ENCODE measurements at places on chromosomes 1 and 21.
A peak's percentile ranks its signal among the peaks of the same experiment; 100 is the strongest.

DNA sequence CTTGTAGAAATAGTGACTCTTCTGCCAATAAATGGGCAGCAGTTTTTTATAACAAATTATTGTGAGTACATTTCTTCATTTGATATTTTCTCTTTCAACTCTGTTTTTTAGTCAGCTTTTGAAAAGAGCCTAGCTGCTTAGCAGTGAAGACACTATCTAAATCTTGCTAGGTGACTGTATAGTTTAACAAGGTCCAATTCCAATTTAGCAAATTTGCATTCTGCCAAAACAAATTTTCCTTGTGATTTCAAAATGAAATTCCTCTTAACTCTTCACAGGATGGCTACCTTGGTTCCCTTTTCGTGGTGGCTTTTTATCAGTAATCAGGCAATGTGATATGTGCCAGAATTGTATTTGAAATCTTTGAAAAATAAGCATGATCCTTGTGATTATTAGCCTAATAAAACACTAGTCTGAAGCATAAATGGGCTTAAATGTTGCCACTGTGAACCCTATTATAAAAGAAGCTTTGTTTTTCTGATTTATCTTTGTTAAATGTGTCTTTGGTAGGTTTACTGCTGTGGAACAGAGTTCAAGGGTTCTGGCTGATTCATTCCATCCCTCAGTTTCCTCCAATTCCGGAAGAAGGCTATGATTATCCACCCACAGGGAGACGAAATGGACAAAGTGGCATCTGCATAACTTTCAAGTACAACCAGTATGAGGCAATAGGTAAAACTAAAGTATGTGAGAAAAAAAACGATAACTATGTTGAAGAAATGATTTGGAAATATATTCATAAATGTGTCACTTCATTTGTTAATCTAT, 12.2 kb downstream of the DNASE2B start:
- DNase-seq = no peak

GRCh38 chr1:240232530-240232929, 140.8 kb downstream of the FMN2 start:
- peak; percentile 87 for DNase-seq

DNA sequence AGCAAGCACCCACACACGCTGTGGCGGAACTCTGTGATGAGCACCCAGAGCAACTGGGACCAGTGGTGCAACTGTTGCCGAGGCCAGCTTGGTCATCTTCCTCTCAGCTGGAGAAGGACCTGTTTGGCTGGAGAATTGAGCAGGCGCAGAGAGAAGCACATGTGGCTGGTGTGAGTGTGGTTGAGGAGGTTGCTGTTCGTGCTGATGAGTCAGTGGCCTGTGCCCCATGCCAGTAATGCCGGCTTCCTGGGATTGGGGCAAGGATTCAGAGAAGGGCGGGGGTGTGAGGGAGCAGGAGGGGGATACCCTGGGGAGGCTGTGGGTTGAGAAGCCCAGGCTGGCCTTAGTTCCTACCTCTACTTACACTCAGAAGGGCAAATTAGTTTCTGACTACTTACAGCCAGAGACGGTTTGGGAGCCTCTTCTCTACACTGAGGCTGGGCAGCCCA, 57.5 kb upstream of the EPS8L3 start:
- DNase-seq = peak; percentile 83

DNA sequence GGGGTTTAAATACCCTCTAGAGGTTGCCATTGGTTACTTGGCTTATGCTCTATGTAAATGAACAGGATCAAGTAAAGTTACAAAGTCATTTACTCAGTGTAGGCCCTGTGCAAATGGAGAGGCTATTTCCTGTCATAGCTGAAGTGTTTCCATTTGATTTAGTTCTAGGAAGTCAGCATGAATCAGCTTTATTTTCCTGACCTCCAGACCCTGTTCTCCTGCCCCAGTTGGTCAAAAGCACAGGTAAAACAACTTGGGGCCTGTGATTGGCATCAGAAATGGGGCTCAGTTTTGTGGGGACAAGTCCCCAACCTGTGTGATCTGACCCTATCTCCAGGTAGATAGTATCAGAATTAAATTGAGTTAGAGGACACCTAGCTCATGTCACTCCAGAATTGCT, 239.9 kb downstream of the HHAT start:
- no peak for DNase-seq

DNA sequence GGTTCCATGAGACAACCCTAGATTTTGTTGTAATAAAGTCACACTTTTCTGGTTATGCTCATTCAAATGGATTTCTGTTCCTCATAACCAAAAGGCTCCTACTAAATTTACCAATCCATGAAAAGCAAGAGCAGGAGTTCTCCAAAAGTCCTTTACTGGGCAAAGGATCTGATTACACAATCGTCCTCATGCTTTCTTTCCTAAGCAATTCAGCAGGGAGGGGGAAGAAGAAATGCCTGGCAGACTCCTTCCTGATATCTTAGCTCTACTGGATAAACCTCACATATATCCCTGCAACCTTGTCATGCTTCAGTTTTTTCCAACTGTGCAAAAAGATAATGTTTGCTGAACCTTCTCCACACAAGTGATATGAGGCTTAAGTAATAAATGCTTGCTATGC, 67.6 kb upstream of the GUCA2B start:
- peak; percentile 5 for DNase-seq

- DNase-seq = no peak
Measured at GRCh38 chr21:39923476-39923875, 56.2 kb downstream of the PCP4 start.

DNA sequence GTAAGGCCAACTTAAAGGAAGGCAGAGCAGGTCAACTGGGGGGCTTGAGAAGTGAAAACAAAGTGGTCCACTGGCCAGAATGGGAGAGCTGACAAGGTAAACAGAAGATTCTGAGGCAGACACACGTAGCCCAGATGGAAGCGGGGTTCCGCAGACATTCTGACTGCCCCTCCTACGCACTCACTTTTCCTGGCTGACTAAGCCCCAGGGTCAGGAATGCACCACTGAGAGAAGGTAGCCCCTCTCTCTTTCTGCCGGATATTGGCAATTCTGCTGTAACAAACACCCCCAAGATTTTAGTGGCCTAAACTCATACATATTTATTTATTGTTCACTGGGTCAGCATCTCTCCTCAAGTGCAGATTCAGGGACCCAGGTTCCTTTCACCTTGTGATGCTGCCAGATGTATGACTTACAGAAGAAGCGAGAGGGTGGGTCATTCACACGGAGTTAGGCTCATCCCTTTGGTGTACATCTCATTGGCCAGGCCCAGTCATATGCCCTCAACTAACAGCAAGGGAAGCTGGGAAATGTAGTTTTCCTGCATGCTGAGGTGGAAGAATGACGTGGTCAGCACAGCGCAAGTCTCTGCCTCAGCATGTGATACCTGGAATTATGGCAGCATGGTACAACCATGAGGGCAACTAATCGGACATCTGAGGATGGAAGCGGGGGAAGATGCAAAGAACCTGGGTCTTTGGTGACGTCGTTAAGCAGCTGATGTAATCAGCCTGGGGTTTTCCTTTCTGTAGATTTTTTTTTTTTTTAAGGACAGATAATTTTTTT, 43.4 kb upstream of the MRPS6 start:
- peak; percentile 81 for DNase-seq

GRCh38 chr1:168303716-168304540, 23.3 kb downstream of the TBX19 start:
- DNase-seq = no peak

DNA sequence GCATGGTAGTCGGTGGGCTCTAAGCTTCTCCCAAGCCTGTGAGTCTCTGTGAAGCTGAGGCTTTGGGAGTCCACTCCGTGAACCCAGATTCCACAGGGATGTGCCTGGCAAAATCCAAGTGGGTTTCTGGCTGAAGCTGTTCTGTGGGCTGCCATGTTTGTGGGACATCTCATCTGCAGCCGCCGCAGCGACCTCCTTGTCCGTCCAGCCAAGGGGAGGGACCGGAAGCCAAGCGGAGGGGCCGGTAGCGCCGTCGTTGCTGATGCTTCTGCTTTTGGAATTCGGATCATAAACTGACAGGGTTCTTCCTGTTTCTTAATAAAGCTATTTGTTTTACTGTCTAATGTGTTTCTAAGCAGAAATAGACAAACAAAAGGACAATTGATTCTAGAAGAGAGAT, 13.3 kb downstream of the KIF26B start:
- DNase-seq = no peak

DNA sequence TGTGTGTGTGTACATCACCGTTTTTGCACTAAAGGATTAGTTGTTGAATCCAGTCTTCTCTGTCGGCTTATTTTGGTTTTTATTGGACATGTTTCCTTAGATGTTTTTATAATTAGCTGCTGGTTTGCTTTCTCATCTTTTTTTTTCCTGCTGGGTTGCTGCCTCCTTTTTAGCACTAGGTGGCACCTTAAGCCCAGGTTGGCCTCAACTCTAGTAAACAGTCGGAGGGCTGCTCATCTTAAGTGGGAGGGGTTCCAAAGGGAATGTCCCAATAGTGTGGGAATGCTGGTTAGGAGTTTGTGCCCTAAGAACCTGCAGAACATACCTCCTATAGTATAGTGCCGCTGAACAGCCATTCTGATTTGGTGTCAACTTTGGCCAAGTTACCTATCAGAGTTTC, 570.1 kb upstream of the CXADR start:
- peak; percentile 4 for DNase-seq

DNA sequence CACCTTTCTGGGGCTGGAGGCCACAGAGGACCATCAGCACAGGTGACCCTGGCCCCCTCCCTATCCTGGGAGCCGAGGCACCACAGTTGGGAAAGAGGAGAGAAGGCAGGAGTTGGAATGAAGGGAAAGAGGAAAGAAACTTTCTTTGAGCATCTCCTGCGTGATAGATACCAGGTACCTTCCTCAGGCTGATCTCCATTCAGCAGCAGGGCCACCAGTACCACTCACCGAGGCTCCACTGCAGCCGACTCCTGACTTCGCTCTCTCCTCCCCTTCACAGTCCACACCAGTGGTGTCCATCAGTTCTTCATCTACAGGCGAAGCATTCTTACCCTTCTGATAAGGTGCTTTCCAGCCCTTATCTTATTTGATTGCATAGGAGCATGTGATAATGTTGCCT, 55.3 kb downstream of the LGR6 start:
- no peak for DNase-seq

DNA sequence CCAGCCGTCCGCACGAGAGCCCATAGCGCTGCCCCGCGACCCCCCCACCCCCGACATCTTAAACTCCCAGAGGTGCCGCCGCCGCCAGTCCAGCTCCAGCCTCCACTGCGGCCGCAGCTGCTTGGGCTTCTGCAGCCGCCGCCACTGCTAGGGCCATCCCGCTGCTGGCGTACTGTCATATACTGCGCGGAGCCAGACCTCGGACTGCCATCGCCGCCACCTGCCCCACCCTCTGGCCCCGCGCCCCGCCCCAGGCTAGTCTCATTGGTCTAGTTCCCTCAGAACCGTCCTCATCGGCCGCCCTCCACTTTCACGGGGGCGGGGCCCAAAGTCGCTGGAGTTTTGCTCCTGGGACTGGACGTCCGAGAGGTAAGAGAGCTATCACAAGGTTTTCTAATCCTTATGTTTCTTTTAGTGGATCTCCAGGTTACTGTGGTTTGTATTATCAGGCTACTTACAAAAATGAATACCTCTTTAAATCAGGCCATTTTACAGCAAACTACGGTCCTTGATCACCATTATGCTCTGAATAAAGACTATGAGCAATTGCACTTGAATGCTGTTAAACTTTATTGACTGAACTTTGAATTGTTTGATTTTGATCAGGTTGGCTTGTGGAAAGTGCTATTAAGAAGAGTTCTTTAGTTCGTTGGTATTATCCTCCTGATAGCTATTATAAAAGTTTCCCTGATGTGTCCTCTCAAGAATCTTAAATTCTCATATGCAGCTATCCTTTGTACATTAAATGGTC, 2.8 kb upstream of the CD1D start:
- DNase-seq = peak; percentile 64

- no peak for DNase-seq
Measured at GRCh38 chr1:17097787-17098186, 21.5 kb downstream of the PADI2 start.

DNA sequence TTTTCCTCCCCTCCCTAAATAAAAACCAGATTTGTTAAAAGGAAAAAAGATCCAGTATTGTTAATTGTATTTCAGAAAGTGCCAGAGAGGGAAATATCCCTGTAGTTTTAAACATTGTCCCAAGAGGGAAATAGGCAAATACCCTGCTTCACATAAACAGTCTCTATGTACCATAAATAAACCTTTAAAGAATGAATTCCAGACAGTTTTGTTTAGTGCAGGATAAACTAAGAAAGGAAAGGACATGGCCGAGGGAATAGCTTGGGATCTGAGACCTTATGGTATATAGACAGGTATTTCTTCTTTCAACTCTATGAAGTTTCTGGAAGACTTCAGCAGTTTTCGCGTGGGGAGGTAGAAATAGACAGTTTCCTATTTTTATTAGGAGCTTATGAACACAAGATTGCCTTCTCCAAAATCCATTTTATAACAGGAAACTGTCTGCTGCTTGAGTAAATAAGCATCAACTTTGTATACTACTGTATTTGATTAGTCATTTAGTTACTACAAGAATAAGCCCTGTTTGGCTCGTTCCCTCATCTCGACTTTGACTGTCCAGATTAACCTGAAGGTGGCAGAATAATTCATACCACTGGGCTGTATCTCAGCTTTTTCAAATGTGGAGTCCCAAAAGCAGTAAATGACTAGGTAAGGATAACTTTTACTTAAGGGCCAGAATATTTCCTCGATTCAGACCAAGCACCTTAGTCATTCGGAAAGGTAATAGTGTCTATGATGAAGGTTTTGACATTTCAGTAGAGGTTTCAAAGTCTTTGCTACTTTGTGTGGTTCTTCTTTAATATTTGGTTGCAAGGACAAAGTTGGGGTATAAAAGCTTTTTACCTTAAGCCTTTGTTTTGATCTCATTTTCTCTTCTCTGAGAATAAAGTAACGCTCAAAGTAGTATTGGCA, 177.5 kb downstream of the VPS13D start:
- DNase-seq = peak; percentile 62

DNA sequence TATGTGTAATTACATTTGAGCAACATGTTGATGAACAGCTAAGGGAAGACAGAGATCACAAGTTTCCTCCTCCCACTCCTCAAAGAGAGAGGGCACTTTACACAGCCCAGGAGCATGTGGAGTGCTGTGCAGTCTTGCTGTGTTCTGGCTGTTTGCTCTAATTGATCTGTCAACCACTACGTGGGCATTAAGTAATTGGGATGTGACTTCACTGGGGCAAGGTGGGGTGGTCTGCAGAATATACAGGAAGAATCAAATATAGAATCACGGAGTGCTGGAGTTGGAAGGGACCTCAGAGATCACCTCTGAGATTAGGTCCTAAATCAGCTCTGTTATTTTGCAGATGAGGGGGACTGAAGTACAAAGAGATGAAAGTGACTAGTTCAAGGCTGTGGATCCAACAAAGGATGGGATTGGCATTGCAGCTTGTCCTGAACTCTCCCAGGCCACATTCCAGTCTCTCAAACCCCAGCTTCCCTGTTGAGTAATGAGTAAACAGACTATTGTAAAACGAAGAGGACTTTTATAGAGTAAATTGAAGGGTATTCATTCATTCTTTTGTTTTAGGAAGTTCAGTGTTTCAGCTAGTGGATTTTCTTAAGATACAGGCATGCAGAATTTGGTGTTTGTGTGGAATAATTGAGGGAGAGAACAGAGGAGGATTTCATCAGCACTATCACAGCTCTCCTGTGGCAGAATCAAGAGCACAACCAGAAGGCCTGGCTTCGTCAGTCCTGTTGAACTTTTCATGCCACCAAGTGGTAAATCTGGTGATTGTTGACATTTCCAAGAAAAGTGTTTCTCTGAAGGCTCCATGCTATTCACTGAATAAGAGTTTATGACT, 22.4 kb downstream of the NOS1AP start:
- DNase-seq = no peak

GRCh38 chr21:31530897-31531705, 128.4 kb upstream of the SOD1 start:
- no peak for DNase-seq

GRCh38 chr1:105865546-105865945, 1190.9 kb upstream of the PRMT6 start:
- no peak for DNase-seq

All from fibroblast of upper back skin (primary cell).